ENCODE measurements at places on chromosomes 1 and 21.

DNA sequence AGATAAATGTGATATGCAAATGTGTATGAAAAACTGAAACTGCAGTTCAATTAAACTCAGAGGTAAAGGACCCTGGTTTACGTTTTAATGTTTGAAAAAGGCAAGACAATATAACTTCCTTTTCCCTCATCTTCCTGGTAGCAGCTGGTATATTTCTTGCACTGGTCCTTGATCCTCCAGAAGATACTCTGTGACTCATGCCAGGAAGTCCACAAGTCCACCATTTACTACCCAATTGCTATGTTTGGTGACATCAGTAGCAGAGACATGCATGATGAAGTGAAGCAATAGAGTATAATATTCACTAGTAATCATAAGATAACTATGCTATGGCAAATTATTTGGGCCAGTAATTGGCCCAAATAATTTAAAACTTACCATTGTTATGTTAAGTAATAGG lies 774.5 kb upstream of the NEGR1 start:
- DNase-seq = no peak

DNA sequence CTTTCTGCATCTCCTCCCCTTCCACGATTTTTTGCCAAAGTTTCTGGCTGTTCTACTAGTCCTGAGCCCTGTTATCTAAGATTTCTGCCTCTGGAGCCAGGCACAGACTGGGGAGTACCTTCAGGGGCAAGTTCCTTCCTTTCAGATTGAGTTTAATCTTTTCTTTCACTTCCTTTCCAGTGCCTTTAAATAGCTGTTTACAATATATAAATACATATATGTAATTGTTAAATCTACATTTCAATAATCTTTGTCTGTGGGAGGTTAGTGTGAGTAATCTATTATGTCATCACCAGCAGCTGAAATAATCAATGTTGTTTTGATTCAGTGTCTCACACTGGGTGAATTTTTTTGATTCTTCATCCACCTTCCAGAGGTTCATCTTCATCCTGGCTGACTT lies 31.8 kb downstream of the DIPK1A start:
- no peak for DNase-seq

- DNase-seq = no peak
Measured at GRCh38 chr21:27557356-27557755, 590.5 kb upstream of the ADAMTS5 start.

DNA sequence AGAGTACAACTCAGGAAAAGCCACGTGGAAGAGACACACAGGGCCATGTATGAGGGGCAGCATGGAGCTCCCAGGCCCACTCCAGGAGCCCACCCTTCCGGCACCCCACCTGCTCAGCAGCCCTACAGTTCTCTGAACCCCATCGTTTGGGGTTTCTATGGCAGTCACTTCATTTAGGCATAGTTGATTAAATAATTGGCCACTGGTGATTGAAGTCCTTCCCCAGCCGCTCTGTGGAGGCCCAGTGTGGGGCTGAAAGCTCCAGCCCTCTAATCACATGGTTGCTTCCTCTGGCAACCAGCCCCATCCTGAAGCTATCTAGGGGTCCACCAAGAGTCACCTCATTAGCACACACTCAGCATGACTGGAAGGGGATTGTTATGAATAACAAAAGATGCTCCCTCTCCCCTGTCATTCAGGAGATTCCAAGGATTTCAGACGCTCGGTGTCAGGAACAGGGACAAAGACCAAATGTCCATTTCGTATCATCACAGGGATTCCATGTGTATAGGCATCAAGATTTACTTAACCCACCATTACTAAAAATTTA lies 12.2 kb upstream of the S100A7A start:
- no peak for DNase-seq

GRCh38 chr1:152533327-152533938 lies 19.2 kb downstream of the CRCT1 start:
- peak; percentile 12 for DNase-seq

DNA sequence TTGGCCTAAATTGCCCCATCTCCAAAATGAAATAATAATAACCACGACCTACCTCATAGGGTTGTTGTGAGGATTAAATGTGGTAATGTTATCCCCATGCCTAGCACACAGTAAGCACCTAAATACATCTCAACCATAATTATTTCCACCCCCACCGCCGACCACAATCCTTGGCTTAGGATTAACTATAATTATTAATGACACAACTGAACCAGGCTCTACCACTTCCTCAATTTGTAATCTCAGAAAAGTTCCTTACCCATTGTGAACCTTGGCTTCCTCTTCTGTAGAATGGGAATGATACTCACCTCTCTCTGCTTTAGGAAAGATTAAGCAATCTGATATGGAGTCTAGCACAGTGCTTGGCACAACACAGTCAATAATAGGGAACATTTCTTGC lies 44.3 kb upstream of the TACSTD2 start:
- no peak for DNase-seq

DNA sequence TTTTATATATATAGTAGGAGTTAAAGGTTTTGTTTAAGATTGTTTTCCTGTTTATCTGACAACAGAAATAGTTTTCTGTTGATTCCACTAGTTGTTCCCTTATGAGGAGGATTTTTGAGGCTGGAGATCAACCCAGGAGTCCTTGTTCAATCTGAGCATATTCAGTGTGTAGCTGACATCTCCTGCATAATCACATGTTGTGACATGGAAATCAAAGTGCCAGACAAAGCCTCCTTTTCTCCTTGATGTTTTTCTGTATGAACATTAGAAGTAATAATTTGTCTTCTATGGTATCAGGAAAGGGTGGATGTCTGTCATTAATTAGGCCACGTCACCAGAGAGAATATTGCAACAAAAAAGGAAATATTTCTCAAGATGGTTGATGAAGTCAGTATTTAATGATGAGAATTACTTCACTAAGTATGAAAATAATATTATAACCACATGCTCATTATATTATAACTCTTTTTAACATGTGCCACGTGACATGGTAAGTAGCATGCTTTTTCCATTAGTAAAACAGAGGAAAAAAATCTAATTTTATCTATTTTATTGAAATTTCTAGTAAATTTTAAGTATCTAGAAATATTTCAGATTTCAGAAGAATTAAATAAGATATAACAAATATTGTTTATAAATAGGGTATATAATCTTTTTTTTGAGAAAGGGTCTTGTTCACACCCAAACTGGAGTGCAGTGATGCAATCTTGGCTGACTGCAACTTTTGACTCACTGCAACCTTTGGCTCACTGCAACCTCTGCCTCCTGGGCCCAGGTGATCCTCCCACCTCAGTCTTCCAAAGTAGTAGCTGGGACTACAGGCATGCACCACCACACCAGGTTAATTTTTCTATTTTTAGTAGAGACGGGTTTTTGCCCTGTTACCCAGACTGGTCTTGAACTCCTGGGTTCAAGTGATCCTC lies 223.5 kb downstream of the HMCN1 start:
- DNase-seq = no peak

DNA sequence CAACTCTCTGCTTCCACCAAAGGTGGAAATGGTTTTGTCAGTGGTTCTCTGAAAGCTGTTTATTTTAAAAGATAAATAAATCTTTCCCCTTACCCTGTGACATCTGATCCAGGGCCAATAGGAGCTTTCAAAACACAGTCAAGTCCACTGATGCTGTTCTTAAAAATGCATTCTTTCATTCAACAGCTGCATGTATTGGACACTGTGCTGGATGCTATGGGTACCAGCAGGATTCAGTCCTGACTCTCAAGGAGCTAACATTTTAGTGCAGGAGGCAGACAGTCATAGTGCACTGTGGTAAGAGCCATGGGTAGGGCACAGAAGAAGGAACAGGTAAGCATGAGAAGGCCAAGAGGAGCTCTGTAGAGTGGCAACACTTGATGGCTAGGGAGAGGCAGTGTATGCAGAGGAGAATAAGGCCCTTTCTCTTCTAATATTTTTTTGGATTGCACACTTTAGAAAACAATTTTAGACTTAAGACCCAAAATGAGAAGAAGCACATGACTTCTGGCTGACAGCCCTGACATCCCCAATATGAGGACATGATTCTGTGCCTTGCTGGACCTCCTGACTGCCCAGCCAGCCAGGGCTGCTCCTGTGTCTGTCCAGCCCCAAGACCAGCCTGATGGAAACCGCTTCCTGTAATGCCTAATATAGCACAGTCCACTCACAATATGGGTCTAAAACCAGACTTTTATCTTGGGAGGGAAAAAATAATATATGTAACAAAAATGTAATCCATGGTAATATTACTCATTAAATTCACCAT lies 207.3 kb downstream of the SDCCAG8 start:
- no peak for DNase-seq

GRCh38 chr1:107669996-107670395 lies 295.0 kb downstream of the VAV3 start:
- no peak for DNase-seq

DNA sequence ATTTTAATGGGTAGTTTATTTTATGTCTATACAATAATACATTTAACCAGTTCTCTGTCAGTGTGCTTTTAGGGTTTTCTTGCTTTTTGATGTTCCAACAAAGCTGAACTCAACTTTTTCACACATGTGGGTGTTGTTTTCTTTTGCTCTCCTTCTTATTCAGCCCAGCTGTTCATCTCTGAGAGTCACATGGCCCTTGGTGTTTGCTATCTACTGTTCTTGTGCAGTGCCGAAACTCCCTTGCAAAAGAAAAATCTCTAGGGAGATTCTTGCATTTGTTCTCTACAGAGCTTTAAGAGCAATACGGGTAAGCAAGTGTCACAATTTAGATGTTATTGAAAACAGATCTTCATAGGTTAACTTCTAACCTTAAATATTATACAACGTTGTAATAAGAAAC lies 281.1 kb upstream of the CXADR start:
- DNase-seq = no peak

DNA sequence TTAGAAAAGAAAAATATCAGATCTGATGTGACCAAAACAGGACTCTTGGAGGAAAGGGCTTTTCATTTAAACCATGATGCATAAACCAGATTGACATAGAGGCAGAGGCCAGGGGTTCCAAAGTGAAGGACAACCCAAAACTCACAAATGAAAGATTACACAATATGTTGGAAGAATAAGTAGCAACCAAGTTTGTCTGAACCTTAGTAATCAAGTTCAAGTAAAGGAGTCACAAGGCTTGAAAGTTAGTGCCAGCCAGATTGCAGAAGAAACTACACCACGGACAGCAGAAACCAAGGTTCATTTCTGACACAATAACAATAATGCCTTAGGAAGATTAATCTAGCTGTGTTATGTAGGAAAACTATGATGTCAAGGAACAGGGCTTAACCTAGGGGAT lies 124.6 kb downstream of the ZC3H11B start:
- DNase-seq = no peak

- DNase-seq = no peak
Measured at GRCh38 chr1:22078133-22078532, 25.6 kb downstream of the CDC42 start.

GRCh38 chr1:3323021-3323795 lies 131.3 kb upstream of the ARHGEF16 start:
- no peak for DNase-seq

DNA sequence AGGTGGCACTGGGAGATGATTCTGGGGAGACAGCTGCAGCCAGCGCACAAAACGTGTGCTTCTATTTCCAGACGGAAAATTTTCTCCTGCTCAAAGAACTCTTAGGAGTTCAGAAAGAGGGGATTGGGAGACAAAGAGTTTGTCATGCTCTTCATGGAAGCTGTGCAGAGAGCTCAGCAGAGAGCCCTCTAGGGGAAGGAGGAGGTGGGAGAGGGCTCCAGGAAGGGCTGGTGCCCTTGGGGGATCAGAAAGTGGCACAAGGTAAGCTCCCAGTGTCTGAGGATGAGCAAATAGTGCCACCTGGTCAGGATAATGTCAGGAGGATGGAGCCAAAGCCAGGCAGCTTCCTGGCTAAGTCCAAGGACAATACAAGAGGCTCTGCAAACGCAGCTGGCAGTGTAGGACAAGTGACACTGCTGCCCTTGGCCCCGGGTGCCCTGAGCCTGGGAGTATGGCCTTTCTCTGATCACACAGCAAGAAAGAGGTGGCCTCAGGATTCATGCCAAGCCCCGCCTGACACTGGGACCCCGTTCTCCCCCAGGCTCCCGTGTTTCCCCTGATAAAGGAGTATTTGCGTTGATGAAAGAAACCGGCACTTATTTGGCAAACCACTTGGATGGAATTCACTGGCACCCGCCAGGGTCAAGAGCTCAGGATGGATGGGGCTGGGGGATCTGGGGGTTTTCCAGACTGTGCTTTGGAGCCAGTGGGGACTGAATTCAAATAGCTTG lies 254.0 kb downstream of the PTPRU start:
- DNase-seq = no peak

DNA sequence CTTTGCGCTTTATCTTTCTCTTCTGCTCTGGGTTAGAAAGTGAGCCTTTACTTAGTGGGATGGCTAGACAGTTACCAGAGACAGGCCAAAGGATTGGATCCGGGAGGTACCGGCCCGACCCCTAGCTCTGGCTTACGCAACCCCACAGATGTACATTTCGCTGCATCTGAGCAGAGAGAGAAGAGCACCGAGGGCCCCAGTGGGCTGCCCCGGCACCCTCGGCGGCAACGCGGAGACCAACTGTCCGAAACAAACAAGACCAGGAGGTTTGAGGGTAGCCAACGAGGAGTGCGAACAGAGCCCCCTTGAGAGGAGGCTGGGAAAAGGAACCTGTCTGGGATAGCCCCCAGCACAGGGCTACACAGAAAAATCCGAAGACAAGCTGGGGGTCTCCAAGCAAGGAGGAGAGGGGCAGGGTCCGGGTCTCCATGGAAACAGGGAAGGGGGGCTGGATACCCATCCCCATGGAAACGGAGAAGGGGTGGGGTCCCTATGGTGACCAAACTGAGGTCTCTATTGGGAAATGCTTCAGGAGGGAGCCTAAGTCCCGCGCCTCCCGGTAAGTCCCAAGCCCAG lies 373 bp downstream of the MTF1 start:
- DNase-seq = no peak

GRCh38 chr1:89615676-89616598 lies 17.0 kb upstream of the LRRC8C start:
- no peak for DNase-seq

- DNase-seq = no peak
Measured at GRCh38 chr1:8456308-8456912, 138.5 kb downstream of the SLC45A1 start.

GRCh38 chr1:31615414-31615813 lies 2.1 kb upstream of the HCRTR1 start:
- no peak for DNase-seq

- DNase-seq = no peak
Measured at GRCh38 chr1:54456921-54457529, 50.8 kb upstream of the SSBP3 start.

- no peak for DNase-seq
Measured at GRCh38 chr1:243455760-243456651, 200.2 kb downstream of the SDCCAG8 start.

GRCh38 chr21:42367367-42368165 lies 1.2 kb upstream of the TFF1 start:
- no peak for DNase-seq

- DNase-seq = no peak
Measured at GRCh38 chr1:67700692-67701410, 15.8 kb downstream of the GADD45A start.

GRCh38 chr1:68454534-68454933 lies 4.8 kb upstream of the RPE65 start:
- DNase-seq = no peak

DNA sequence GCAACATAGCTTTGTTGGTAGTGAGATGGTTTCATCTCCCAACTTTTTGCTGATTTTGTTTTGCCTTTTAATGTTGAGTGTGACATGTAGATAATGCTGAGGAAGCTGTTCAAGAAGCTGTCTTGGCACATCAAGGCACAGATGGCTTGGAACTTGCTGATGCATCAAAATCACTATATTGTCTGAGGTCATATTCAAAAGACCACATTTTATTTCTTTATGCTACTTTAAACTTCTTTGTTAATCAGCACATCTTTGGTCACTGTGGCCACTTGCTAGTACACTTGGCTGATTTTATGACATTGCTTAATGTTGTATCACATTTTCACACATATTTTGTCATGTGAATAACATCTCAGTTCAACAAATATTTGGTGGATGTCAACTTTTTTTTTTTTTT lies 87.1 kb upstream of the BCL10 start:
- DNase-seq = no peak

Measured in stimulated activated CD4-positive, alpha-beta T cell treated with anti-CD3 and anti-CD28 coated beads, Interleukin-4, amount 100 ng/mL, for 48 hours (primary cell).